ENCODE measurements at places on chromosomes 2 and 18.
A peak's percentile ranks its signal among the peaks of the same experiment; 100 is the strongest.

DNA sequence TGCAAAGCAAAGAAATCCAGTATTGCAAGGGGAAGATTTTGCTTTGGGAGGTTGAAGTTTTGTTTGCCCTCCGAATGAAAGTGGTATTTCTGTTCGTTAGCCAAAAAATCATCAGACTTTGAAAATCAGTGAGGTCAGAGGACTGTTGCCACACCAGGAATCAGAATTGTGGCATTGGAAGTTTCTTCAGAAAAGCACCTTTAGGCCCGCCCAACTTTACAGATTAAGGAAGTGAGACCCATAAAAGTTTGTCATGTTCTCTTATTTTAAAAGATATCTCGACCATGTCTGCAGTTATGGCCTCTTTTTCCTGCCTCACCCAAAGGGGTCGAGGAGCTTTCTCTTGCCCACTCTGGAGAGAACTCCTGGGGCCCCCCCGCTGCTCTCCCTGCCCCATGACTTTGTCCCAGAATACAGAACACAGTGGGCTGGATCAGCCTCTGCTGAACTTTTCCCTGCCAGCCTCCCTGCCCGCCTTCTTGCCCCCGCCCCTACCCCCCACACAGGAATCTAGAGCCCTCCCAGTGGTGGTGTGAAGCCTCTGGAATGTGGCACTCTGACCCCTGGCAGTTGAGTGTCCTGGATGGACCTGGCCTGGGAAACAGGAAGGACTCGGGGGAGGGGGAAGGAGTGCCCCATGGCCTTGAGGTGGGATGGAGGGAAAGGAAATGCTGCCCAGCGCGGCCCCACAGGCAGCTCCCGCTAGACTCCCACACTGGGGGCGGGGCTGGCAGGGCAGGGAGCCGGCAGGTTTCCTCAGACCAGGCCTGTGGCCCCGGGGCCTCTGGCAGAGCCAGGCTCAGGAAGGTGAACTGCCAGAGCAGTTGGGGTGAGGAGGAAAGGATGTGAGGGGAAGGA, 25.3 kb downstream of the CRIM1 start:
- H3K27me3 ChIP-seq, result peaks cover 5% of the 10 kb centered on the region
- DNase-seq, result no peak
- peak overlapping the region; percentile 60 for H3K27ac ChIP-seq
- H3K36me3 ChIP-seq, result peaks cover 4% of the 10 kb centered on the region
- peaks cover 10% of the 10 kb centered on the region for H3K4me1 ChIP-seq

- H3K4me1 ChIP-seq, result peaks cover 62% of the 10 kb centered on the region
- H3K27me3 ChIP-seq, result peaks cover 3% of the 10 kb centered on the region
- H3K4me3 ChIP-seq, result no peak overlapping the region
- H3K27ac ChIP-seq, result no peak overlapping the region
- no peak for DNase-seq
Measured at GRCh38 chr18:49399003-49399402, 61.4 kb downstream of the DYM start.

DNA sequence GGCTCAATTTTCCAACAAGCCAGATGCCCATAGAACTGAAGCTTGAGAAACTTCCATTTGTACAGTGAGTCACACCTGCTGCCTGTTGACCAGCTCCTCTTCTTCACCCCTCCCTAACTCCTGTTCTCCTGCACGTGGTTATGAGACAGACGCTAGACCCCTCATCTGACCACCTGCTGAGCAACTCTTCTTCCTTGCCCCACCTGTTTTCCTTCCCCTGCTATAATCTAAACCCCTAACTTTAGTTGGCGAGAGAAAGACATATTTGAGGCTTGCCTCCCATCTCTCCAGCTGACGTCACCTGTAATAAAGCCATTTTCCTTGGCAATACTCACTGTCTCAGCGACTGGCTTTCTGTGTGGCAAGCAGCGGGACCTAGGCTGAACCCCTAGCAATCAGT, 22.3 kb upstream of the ITM2C start:
- peaks cover 3% of the 10 kb centered on the region for H3K36me3 ChIP-seq
- H3K27me3 ChIP-seq, result peaks cover 13% of the 10 kb centered on the region
- H3K4me1 ChIP-seq, result no peaks in the 10 kb centered on the region
- H3K4me3 ChIP-seq, result no peak overlapping the region
- DNase-seq, result no peak

GRCh38 chr2:81658227-81658626, 1353.7 kb upstream of the LRRTM1 start:
- H3K27ac ChIP-seq, result no peak overlapping the region
- H3K27me3 ChIP-seq, result no peaks in the 10 kb centered on the region
- DNase-seq, result no peak
- no peaks in the 10 kb centered on the region for H3K4me1 ChIP-seq
- H3K4me3 ChIP-seq, result no peak overlapping the region

GRCh38 chr2:232843834-232844233, 26.2 kb upstream of the SNORC start:
- H3K36me3 ChIP-seq, result peaks cover 18% of the 10 kb centered on the region
- DNase-seq, result no peak
- H3K4me3 ChIP-seq, result no peak overlapping the region
- H3K4me1 ChIP-seq, result peaks cover 15% of the 10 kb centered on the region
- no peak overlapping the region for H3K27ac ChIP-seq

- H3K27ac ChIP-seq, result no peak overlapping the region
- H3K36me3 ChIP-seq, result peaks cover 71% of the 10 kb centered on the region
- no peaks in the 10 kb centered on the region for H3K27me3 ChIP-seq
- no peak for DNase-seq
Measured at GRCh38 chr2:186675380-186675779, 18.5 kb upstream of the FAM171B start.

DNA sequence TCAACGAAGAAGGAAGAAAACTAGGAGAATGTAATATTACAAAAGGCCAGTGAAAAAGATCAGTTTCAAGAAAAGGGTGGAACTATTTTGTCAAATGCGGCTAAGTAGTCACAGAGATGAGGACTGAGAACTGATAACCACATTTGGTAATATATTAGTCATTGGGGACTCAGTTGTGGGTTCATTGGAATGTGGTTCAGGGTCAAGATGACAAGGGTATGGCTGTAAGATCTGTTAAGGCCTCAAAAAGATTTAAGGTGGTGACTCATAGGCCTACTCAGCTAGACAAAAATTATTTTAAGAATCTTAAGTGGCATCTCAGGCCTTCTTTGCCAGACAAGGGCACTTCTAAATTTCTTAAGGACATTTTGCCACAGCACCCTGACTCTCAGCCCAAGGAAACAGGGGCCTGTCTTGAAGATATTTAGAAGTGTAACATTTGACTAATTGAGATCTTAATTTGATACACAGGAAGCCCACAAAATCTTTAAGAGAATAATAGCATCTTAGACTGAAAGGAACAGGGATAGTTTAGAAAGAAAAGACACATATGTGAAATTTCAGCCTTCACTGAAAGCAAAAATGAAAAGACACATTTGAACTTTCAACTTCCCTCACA, 81.3 kb downstream of the STRADB start:
- no peaks in the 10 kb centered on the region for H3K36me3 ChIP-seq
- no peak overlapping the region for H3K4me3 ChIP-seq
- no peak overlapping the region for H3K27ac ChIP-seq
- H3K27me3 ChIP-seq, result peaks cover 2% of the 10 kb centered on the region

- DNase-seq, result no peak
- H3K27me3 ChIP-seq, result no peaks in the 10 kb centered on the region
- H3K4me1 ChIP-seq, result no peaks in the 10 kb centered on the region
Measured at GRCh38 chr2:148557844-148558436, 86.6 kb upstream of the EPC2 start.

- no peaks in the 10 kb centered on the region for H3K27me3 ChIP-seq
- no peak overlapping the region for H3K4me3 ChIP-seq
- no peaks in the 10 kb centered on the region for H3K4me1 ChIP-seq
- no peak overlapping the region for H3K27ac ChIP-seq
Measured at GRCh38 chr2:108548208-108549003, 14.1 kb downstream of the LIMS1 start.

DNA sequence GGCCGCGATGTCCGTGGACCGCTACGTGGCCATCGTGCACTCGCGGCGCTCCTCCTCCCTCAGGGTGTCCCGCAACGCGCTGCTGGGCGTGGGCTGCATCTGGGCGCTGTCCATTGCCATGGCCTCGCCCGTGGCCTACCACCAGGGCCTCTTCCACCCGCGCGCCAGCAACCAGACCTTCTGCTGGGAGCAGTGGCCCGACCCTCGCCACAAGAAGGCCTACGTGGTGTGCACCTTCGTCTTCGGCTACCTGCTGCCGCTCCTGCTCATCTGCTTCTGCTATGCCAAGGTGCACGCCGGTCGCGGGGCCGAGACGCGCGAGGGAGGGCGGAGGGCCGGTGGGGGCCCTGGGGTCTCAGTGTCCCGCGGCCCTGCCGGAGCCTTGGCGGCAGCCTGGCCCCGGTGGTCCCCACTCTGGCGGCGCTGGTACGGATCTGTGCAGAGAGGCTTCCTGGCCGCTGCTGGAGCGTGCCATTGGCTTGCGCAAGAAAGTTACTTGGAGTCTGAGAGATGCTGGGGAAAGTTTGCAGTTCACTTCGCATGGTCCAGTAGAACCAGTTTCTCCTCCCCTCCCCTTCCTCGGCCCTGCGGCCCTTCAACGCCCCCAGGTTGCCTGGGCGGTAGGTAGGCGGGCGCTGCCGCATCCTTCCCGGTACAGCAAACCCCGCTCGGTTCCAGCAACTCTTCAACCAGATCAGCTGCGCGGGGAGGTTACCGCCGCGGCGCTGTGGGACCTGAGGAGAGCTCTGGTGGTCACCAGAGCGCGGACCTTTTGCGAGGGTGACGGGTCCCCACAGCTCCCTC, 1.5 kb downstream of the GALR1 start:
- H3K4me3 ChIP-seq, result peak overlapping the region; percentile 61
- peaks cover 60% of the 10 kb centered on the region for H3K27me3 ChIP-seq
- peaks cover 4% of the 10 kb centered on the region for H3K36me3 ChIP-seq
- H3K4me1 ChIP-seq, result peaks cover 14% of the 10 kb centered on the region
- DNase-seq, result no peak

DNA sequence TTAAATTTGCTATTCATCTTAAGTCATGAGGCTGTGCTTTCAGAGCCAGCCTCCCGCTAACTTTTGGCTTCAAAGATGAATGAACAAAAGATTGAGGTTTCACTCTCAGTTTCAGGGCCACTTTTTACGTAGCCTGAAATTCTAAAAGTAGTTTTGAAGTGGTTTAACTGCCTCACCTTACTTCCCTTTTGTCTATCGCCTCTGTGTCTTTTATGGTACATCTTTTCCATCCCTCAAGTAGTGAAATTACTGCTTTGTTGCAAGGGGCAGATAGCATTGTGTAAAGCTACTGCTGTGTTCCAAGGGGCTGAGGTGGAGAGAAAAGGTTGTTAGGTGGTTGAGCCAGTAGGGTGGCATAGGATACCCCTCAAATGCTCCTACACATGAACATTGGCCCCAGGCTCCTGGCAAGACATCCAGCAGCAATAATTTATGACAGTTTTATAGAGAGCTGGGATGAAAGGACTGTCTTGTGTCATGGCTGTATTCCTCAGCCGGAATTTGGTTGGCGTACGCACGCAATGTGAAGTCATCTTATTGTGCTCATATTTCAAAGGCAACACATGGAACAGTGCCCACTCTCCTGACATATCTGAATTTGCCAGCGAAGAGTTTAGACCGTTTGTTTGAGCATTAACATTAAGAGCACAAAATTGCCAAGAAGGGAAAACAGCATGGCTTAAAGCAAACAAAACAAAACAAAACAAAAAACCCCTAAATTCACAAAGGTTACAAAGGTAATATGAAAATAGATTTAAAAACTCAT, 32.2 kb downstream of the QPCT start:
- H3K27ac ChIP-seq, result no peak overlapping the region
- H3K27me3 ChIP-seq, result peaks cover 3% of the 10 kb centered on the region
- DNase-seq, result no peak

- H3K27me3 ChIP-seq, result peaks cover 2% of the 10 kb centered on the region
- no peak overlapping the region for H3K27ac ChIP-seq
- no peaks in the 10 kb centered on the region for H3K4me1 ChIP-seq
- H3K36me3 ChIP-seq, result no peaks in the 10 kb centered on the region
Measured at GRCh38 chr2:183057333-183057985, 19.2 kb upstream of the NCKAP1 start.

GRCh38 chr2:105072039-105072438, 34.2 kb downstream of the MRPS9 start:
- DNase-seq, result peak; percentile 69
- H3K4me1 ChIP-seq, result peaks cover 89% of the 10 kb centered on the region
- H3K27ac ChIP-seq, result peak overlapping the region; percentile 73

- H3K36me3 ChIP-seq, result no peaks in the 10 kb centered on the region
- no peaks in the 10 kb centered on the region for H3K4me1 ChIP-seq
Measured at GRCh38 chr2:6183226-6183625, 491.0 kb downstream of the SOX11 start.

DNA sequence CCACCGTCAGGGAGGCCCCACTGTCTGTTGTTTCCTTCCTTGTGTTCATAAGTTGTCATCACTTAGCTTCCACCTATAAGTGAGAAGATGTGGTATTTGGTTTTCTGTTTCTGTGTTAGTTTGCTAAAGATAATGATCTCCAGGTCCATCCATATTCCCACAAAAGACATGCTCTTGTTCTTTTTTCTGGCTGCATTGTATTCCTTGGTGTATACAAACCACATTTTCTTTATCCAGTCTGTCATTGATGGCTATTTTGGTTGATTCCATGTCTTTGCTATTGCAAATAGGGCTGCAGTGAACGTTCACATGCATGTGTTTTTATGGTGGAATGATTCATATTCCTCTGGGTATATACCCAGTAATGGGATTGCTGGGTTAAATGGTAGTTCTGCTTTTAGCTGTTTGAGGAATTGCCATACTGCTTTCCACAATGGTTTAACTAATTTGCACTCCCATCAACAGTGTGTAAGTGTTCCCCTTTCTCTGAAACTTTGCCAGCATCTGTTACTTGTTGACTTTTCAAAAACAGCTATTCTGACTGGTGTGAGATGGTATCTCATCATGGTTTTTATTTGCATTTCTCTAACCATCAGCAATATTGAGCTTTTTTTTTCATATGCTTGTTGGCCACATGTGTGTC, 156.6 kb upstream of the NOSTRIN start:
- H3K36me3 ChIP-seq, result no peaks in the 10 kb centered on the region
- H3K4me3 ChIP-seq, result no peak overlapping the region
- H3K27me3 ChIP-seq, result no peaks in the 10 kb centered on the region
- no peak for DNase-seq
- peaks cover 14% of the 10 kb centered on the region for H3K4me1 ChIP-seq

DNA sequence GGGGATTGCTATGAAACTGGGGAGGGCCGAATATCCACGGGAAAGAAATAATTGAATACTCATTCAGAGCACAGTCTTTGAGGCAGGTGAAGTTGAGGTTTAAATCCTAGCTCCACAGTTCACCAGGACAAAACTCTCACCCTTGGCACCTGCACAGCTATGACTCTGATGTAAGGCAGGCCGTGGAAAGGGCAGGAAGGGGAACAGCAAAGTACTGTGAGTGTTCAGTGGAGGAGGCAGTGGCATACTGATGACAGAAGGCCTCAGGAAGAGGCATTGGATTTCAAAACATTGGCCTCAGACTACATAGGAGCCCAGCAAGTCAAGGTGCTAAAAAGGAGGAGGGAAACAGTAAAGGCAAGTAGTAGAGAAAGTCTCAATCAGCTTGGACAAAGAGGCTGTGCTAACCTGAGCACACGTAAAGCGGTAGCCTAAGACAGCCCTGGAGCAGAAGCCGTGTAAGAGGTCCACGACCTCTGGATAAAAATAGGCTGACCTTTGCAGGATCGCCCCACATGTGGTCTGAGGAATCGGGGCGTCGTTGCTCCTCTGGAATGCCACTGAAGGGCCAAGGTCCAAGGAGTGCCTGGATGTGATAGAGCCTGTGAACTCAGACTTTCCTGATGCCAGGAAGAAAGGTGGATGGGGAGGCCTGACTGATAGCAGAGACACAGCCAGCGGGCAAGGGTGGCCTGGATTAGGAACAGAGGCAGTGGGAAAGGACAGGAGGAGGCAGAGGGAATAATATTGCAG, 243.6 kb downstream of the PID1 start:
- DNase-seq, result no peak
- H3K36me3 ChIP-seq, result no peaks in the 10 kb centered on the region
- no peak overlapping the region for H3K4me3 ChIP-seq
- H3K4me1 ChIP-seq, result no peaks in the 10 kb centered on the region

Data from immature natural killer cell (primary cell).